ENCODE measurements at places on chromosomes 2 and 18.

- DNase-seq: no peak
These were observed 7.6 kb upstream of the PRSS56 start for GRCh38 chr2:232512602-232513001.

DNA sequence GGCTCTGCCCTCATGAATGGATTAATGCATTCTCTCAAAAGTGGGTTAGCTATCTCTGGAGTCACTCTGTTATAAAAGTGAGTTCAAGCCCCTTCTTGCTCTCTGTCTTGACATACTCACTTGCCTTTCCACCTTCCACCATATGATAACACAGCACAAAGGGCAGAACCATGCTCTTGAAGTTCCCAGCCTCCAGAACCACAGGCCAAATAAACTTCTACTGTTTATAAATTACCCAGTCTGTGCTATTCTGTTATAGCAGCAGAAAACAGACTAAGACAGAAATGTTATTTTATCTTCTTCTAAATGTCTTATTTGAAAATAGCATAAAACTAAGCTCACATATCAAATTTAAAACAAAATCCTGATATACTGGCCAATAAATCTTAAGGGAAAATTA lies 15.0 kb downstream of the RAB1A start:
- no peak for DNase-seq

DNA sequence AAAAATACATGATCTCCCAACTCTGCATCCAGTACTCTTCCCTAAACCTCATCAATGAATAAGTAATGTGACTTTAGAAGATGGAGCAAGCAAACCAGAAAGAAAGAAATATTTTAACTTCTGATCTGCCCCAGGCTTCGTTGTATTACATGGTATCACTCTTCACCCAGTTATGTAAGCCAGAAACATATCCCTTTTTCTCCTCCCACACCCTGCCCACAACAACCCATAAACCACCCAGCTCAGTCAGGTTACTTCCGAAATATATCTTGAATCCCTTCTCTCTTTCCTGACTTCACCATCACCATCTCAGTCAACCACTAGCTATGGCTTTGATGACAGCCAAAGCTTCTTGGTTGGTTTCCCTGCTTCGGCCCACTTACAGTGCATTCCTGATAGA lies 295.8 kb upstream of the PARD3B start:
- no peak for DNase-seq

DNA sequence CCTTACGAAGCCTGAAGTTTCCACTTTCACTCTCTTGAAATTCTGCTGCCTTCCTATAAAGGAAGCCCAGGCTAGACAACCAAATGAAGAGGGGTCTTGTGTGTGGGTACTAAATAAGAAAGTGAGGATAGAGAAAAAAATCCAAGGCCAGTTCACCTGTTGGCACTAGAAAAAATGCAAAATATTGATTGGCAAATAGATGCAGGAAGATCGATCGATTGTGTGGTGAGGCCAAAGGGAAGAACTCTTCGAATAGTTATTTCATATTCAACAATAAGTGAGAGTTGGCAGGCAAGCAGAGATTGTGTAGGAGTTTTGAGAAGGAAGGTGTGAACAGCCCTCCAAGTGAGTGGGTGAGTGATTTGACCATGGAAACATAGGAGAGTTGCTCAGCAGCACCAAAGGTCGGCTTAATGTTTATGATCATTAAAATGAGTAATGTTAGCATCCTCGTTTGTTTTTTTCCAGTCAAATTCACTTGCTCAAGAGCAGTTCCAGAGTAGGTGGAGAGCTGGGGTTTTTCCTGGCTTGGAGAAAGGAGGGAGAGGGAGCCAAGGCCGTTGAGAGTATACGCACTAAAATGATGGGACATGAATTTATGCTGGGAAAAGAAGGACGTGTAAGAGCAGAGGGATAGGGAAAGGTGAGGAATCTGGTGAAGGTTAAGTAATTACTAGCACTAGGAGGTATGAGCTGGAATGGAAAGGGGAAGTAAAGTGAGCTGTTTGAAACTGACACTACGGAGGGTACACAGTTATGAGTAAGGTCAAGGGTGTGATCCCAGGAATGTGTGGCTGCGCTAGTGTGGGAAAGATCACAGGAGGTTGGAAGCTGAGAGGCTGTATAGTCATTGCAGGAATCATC lies 1.1 kb upstream of the NAPG start:
- no peak for DNase-seq

- no peak for DNase-seq
These were observed 98.7 kb downstream of the COL6A3 start for GRCh38 chr2:237315170-237315828.

DNA sequence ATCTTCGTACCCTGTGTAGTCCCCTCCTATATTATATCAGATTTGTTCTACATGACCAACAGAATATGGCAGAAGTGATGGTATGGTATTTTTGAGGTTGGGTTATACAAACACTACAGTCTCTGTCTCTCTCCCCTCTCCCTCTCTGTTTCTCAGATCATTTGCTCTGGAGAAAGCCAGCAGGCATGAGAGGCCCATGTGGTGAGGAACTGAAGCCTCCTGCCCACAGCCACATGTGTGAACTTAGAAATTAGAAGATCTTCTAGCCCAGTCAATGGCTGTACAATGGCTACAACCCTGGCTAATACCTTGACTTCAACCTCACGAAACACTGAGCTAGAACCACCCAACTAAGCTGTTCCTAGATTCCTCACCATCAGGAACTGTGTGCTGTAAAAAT lies 250.6 kb downstream of the SMAD2 start:
- no peak for DNase-seq

DNA sequence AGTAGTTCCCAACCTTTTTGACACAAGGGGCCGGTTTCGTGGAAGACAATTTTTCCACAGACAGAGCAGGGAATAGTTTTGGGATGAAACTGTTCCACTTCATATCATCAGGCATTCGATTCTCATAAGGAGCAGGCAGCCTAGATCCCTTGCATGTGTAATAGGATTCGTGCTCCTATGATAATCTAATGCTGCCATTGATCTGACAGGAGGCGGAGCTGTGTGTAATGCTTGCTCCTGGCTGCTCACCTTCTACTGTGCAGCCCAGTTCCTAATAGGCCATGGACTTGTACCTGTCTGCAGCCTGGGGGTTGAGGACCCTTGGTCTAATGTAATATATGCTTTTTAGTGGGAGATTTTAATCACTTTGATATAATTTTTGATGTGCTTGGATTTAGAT lies 188.7 kb upstream of the KLHL14 start:
- DNase-seq: no peak

GRCh38 chr18:11104307-11104706 lies 45.1 kb downstream of the PIEZO2 start:
- no peak for DNase-seq

- DNase-seq: no peak
These were observed 73.8 kb upstream of the KLHL29 start for GRCh38 chr2:23311186-23311585.

GRCh38 chr2:26792720-26793119 lies 6.9 kb downstream of the CENPA start:
- DNase-seq: no peak

DNA sequence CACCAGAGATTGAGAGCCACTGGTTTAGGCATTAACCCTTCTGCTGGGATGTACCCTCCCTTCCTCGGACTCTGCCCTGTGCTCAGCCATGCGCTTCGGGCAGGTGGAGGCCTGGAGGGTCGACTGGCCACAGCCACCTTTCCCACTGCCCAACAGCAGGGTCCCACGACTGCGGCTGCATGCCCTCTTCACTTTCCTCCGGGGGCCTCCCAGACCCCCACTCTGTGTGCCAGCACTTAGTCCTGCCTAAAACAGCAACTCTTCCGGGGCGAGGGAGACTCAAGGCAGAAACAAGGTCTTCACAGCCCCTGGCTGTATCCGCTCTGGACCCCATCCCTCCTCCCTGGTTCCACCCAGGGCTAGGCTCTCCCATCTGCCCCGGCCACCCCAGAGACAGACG lies 31.3 kb upstream of the BIN1 start:
- no peak for DNase-seq

GRCh38 chr2:145329971-145330370 lies 810.1 kb upstream of the ZEB2 start:
- no peak for DNase-seq
